ENCODE measurements at places on chromosomes 12 and 14.
A peak's percentile ranks its signal among the peaks of the same experiment; 100 is the strongest.

- DNase-seq, result peak; percentile 10
These were observed 107.8 kb downstream of the GCH1 start for GRCh38 chr14:54794796-54795195.

DNA sequence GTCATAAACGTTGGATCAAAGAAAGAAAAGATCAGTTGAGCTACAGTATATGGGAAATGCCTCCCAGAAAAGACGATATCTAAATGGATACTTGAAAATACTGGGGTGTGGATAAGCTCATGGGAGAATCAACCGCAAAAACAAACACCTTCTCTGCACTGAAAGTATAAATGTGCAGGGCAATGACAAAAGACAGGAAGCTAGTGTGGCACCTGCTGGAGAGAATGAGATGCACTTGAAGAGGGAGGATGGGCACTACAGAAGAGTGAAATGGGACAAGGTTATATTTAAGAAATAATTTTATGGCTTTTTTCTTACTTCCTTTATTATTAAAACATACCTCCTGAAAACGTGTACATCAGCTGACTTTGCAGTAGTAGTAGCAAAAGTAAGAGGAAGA, 153.7 kb downstream of the PRKD1 start:
- DNase-seq, result no peak

DNA sequence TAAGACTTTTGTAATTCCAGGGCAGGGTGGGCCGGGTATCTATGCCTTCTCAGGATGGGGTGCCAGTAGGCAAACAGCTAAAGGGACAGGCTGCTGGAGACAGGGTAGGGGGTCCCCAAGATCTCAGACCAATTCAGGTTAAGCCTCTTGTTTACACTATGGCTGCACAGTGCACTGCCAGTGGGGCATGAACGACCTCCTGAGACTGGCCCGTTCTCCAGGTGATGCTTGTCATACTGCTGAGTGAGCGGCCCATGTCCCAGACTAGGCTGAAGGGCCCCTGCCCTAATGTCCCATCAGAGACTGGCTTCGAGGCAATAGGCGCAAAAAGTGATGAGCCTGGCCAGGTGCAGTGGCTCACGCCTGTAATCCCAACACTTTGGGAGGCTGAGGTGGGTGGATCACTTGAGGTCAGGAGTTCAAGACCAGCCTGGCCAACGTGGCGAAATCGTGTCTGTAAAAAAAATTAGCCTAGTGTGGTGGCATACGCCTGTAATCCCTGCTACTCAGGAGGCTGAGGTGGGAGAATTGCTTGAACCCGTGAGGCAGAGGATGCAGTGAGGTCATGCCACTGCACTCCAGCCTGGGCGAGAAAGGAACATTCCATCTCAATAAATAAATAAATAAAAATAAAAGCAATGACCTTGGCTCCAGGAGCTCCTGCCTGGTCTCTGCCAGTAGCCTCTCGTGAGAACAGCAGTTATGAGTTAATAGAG, 12.6 kb downstream of the SLC25A29 start:
- no peak for DNase-seq

GRCh38 chr12:124636138-124636978, 68.9 kb upstream of the NCOR2 start:
- no peak for DNase-seq

DNA sequence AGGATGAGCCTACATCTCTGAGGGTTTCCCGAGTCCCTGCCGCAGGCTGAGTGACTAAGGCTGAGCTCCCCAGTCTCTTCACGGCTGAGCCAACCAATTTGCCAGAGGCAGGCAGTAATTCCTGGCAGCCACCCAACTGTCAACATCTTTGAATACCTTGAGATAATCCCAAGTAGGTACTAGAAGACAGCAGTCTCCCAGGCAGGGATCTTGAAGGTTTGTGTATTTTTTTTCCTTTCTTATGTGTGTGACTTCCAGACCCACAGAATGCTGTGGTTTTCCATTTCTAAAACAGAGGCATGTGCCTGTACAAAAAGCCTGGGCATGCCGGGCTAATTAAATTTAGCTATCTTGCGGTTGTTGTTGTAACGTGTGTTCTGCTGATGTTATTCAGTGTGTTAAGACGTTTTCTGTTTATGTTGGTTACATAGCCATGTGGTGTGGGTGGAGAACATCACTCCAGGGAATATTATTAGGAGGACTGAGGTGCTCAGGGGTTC, 155.5 kb downstream of the ANO2 start:
- no peak for DNase-seq

- no peak for DNase-seq
These were observed 60.1 kb downstream of the LRIG3 start for GRCh38 chr12:58860056-58860787.

DNA sequence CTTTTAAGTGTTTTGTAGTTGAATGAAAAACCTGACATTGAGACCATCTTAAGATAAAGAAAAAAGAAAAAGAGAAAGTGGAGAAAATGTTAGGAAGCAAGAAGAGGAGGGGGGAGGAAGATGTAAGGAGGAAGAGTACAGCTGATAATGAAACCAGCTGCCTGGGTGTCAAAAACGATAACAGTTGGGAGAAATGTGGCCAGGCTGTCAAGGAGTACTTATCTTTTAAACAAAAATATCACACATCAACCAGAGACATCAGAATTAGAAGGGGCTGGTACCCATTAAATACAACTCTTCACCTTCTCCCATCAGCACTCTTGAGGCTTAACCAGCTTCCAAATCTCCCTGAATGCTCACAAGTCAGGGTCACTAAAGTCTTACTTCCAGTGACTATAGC, 4.5 kb downstream of the SLC11A2 start:
- no peak for DNase-seq

- no peak for DNase-seq
These were observed 37.3 kb downstream of the RFLNA start for GRCh38 chr12:124332058-124332672.

DNA sequence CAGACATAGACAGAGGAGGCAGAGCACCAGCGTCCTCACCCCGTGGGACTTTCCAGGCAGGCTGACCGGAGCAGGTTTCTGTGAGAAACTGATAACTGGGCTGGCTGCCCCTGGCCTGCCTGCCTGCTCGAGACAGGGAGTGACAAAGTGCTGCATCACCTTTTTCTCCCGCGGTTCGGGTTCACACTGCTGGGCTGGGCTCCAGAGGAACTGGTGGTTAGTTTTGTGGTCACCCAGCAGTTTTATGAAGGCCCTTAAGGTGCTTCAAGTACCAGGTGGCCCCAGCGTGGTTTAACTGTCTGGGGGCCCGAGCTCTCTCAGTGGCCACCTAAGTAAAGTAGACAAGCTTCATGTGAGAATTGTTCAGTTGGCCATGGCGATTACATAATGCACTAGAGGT, 1073.6 kb downstream of the BCL11B start:
- no peak for DNase-seq

DNA sequence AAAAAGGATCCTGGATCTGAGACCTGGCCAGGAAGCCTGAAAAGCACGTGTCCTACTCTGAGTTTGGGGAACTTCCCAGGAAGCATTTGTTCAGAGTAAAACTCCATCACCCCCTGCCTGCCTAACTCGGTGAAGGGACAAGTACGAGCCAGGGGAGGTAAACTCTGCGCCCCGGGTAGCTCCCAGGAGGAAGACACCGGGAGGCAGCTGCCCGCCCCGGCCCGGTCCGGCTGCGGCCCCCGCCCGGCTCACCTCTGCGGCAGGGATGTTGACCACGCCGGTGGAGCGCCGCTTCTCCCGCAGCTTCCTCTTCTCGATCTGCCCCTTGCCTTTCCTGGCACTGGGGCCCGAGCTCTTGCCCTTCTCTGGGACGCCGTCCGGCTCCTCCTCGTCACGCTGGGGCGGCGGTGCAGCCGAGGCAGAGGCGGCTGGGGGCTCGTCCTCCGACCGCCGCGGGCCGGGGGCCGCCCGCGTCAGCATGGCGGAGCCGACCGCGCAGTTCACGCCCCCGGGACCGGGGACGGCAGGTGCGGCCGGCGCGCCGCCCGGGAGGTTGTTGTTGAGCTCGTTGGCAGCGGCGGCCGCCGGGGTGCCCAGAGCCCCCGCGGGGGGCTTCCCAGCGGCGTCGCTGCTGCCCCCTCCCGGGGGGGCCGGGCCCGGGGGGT, 1.2 kb downstream of the PAWR start:
- DNase-seq, result peak; percentile 60

- DNase-seq, result peak; percentile 61
These were observed 72.9 kb downstream of the TRAFD1 start for GRCh38 chr12:112198120-112198733.

GRCh38 chr12:44015333-44015941, 179.6 kb downstream of the TMEM117 start:
- DNase-seq, result no peak

DNA sequence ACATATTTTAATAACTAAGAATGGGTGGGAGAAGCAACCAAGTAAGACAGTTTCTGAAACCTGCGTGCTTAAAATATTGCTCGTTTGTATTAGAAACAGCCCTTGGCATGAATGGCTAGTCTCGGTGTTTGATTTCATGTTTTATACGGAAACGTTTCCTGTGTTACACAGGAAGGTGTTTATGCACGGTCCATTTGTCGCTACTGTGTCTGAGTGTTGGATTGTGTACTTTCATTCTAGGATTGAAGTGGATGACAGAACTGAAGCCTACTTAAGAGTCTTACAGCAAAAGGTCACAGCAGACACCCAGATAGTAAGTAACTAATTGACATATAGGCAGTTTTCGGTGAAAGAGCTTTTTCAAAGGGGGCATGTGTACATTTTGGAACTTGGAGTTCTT, 19.6 kb downstream of the PIWIL1 start:
- DNase-seq, result no peak

GRCh38 chr12:25785134-25785533, 173.3 kb upstream of the RASSF8 start:
- DNase-seq, result no peak

GRCh38 chr12:57239587-57240065, 10.1 kb downstream of the SHMT2 start:
- DNase-seq, result no peak

GRCh38 chr12:101747697-101748096, 8.4 kb upstream of the SYCP3 start:
- DNase-seq, result no peak

DNA sequence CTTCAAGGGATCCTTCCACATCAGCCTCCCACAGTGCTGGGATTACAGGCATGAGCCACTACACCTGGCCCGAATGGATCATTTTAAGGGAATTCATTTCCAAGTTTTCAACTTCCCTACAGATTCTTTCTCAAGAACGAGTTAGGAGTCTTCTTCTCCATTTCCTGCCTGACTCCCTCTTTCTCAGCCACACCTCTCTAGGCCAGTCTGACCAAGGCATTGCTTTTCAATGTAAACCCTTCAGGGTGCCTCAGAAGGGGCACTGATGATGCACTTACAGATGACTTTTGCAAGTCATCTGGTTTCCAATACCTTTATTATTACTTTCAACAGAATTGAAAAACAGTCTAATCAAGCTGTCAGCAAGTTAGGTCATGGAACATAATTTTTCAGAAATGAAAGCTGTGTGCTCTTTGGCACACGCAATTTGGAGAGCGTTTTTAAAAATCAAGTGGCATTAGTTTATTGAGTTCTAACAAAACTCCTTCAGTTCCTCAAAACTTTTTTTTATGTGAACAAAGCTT, 47.2 kb downstream of the SVOP start:
- no peak for DNase-seq

- DNase-seq, result no peak
These were observed 303.6 kb downstream of the BCAT1 start for GRCh38 chr12:24645254-24645653.

GRCh38 chr12:122032580-122032979, 10.9 kb downstream of the BCL7A start:
- DNase-seq, result no peak

DNA sequence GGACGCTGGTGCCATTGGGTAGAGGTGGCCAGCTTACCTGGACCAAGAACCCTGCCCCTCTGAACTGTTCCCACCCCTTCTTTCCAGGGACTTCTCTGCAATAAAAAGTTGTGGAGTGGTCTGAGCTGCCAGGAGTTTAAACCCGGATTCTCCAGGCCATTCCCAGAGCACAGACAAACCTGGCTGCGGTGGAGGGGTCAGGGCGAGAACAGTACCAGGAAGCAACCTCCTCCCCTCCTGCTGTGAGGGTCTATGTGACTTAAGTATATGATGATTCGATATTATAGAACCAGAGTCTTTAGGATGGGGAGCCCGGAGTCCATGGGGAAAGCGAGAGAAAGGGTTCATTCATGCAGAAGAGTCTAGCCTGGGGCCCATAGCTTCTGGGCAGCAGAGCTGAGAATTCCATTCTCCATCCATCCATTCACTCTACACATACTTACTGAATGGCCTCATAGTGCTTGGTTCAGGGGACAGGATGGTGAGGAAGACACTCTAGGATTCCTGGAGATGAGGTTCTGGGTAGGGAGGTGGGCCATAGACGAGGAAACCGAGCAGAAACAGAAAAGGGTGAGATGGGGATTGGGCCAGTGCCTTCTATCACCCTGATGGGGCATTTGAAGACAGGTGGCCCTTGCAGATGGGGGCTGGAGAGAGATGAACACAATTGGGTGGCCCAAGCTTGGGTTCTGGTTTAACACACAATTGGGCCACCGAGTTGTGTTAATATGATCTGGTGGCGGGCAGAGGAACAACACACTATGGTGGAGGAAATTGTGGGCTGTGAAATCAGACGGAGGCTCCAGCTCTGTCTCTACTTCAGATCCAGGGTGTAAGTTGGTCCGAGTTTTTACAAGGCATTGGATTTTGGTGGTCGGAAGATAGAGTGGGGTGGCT, 5.2 kb downstream of the KRT86 start:
- DNase-seq, result no peak

GRCh38 chr14:37197421-37198272, at the start of gene MIPOL1:
MIPOL1 (plus strand) TSS chr14:37197937; CDS start chr14:37247889, 49,952 bp downstream.
- DNase-seq, result peak; percentile 92

DNA sequence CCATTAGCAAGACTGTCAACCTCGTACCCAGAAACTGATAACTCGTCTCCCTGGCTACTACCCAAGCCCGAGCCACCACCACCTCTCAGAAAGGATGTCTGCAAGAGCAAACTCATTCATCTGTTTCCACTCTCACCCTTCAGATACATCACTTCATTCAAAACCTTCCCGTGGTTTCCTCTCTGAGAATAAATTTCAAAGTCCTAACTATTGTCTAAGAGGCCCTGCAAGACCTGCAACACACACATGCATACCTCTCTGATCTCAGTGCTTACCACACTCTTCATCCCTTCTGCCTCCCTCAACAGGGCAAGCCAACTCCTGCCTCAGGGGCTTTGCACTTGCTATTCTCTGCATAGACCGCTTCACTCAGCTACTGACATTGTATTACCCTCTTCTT, 40.6 kb downstream of the PPP1R13B start:
- DNase-seq, result no peak

- no peak for DNase-seq
These were observed 40.4 kb downstream of the MMAB start for GRCh38 chr12:109532721-109533486.

DNA sequence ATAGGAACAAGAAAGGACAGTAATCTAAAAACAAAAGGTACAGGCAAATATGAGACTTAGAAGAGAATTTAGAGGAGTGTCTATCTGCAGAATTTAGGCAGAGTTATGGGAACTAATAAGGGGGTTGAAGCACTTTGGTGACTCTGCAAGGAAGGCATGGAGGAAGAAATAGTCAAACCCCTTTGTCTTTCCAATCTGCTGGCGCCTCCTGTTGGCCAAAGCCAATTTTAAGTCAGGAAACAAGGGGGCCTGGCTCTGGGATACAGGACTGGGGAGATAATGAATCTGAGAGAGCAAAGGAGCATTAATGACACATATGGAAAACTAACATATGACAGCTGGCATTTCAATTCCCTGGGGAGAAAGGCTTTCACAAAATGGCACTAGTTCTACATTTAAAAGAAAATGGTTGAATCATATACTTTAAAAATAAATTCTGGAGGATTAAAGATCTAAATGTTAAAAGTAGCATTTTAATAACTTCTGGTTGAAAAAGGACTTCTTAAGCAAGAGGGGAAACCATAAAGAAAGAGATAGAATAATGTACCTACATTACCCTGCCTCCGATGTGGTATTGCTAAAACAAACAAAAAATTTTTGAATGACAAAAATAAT, 48.5 kb upstream of the CSRP2 start:
- DNase-seq, result peak; percentile 56
